Kasumi-1 (cell line): ENCODE measurements at places on chromosomes 7 and 10.

- no peak for DNase-seq
Measured at GRCh38 chr7:72309476-72309875, 102.7 kb downstream of the CALN1 start.

- DNase-seq, result peak; percentile 45
Measured at GRCh38 chr10:59580026-59580863, 129.4 kb downstream of the SLC16A9 start.

- DNase-seq, result no peak
Measured at GRCh38 chr10:15316145-15316544, 54.9 kb downstream of the FAM171A1 start.

GRCh38 chr10:126094537-126094936 lies 198.2 kb downstream of the FANK1 start:
- no peak for DNase-seq

DNA sequence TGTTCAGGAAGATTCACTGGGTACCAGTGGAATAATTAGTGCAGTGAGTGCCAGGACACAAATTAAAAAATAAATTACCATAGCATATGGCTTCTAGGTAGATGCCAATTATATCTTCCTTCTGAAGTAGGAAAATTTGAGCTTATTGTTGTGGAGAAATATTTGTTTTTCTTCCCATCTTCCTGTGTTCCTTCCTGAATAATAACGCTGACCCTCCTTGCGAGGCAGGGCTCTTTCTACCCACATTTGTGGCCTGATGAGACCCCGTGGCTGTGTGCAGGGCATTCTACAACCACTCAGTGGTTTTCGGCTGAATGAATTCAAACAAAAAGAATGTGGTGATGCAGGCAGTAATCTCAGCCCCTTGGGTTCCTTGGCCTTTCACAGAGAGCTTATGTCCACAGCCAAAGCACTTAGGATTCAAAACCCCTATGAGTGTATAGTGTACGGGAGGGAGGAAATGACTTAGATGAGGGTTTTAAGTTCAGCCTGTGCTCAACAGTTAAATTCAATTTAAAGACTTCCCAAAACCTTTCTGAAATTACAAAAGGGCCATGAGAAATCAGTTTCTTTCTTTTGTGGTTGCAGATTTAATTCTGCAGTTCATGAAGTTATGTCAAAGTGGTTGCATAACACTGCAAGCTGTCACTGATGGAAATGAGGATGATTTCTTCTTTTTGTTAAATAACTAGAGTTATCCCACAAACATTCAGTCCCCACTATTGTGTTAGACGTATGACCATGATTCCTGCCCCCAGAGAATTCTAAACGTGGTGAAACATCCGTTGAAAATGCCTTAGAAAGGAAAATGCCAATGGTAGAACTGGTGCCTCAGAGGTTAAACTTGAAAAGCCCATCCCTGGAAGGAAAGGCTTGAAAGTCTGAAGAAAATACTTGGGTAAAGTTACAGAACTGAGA lies 255.3 kb downstream of the FZD1 start:
- DNase-seq, result no peak

- peak; percentile 92 for DNase-seq
Measured at GRCh38 chr10:93357680-93358079, 124.5 kb downstream of the MYOF start.

DNA sequence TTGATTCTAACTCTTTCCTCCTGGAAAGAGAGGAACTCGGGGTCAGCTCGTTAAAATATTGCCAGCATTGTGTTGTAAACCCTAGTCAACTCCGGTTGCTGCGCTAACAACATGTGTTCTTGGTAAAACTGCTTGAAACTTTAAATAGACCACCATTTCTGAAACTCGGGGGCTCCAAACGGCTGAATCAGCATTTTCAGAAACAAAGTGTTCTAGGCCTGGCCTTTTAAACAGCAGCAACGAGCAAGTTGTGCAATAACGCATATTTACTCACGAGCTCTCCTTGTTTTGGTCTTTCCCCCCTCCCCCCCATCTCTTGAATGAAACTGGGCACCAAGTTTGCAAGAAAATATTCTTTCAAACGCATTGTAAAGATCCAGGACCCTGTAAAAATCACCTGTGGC lies 9.2 kb upstream of the GRB10 start:
- DNase-seq, result no peak

- no peak for DNase-seq
Measured at GRCh38 chr7:155741805-155742204, 70.5 kb downstream of the SHH start.

DNA sequence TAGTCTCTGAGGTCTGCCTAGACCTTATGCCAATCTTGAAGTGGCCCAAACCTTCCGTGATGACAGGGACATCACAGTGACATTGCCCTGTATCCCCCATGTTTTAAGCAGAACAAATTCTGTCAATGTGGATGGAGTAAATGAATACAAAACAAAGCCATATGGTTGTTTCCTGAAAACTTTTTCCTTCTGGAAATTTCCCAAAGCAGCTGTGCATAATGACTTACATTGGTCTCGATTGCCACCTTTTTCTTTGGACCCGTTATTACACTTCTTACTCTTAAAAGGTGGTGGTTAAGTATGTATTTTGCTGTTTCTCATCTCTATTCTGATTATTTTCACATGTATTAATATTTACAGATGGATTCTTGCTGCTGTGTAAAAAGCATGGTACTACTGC lies 411.2 kb upstream of the KLF6 start:
- no peak for DNase-seq

- peak; percentile 34 for DNase-seq
Measured at GRCh38 chr10:42827201-42827600, 44.6 kb downstream of the BMS1 start.

DNA sequence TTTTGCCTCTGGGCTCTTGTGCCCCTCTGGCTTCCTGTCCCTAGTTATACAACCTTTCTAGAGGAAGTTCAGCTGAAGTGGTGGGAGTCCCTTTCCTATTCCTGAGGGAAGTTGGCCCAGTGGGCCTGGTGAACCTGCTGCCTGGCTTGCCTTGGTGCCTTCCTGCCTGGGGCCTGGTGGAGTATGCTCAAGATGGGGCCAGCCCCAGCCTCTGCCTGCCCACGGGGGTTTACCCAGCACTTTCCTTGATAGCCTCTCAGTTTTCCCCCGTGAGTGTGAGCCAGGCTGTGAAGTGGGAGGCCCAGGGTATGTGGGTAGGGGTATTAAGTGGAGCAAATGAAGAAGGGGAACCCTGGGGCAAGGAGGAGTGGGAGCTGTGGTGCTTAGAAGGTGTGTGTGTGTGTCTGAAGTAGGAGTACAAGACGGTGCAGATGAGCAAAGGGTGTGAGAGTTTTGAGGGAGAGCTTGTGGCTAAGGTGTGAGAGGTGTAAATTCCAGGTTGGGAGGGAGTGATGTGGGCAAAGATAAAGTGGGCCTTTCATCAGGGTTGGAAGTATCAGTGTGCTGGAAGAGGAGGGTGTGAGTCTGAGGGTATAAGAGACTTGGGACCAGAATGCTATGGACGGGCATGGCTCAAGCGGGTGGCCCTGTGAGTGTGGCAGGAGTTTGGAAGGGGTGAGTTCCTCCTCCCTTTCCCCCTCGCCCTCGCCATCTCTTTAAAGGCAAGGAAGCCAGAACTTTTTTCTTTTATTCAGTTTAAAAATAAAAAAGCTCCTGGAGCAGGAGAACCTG lies 10.9 kb upstream of the PAX2 start:
- no peak for DNase-seq

GRCh38 chr7:37259319-37259821 lies 189.3 kb downstream of the ELMO1 start:
- DNase-seq, result peak; percentile 58
